Epithelial cell of proximal tubule (primary cell): ENCODE measurements at places on chromosomes 11 and 22. TPM values are rescaled to one million over a fixed set of nuclear protein-coding genes. Genes with fewer than 3 reads are reported as not detected.

GRCh38 chr11:62148271-62148980 lies 24.6 kb downstream of the INCENP start:
- DNase-seq = no peak

GRCh38 chr11:10483584-10483983 lies 28.5 kb downstream of the AMPD3 start:
- DNase-seq = no peak

DNA sequence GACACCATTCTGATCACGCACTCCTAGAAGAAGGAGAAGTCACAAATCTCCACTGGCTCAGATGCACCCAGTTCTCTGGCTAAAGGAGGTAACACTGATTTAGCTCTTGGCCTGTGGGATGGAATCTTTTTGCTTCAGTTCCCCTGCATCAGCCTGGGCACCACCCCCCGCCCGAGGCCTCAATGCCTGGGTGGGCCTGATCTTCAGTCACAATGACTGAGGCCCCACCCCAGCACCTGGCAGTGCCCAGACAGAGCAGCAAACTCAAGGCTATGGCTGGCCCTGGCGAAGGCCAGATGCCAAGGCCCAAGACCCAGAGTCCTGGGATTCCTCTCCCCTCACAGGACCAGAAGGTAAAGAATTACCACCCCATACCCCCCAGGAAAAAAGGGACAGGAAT lies 5.0 kb downstream of the CYB561A3 start:
- DNase-seq = no peak

GRCh38 chr11:127844876-127845275 lies 742.5 kb downstream of the ETS1 start:
- no peak for DNase-seq

- DNase-seq = no peak
Measured at GRCh38 chr11:41996533-41996932, 537.1 kb upstream of the LRRC4C start.

Gene GALR3
- not detected in 2 replicates for total RNA-seq

Gene PKP3
- total RNA-seq = 20.6 and 30.7 TPM in 2 replicates
